Stimulated activated naive CD8-positive, alpha-beta T cell treated with anti-CD3 and anti-CD28 coated beads, Interleukin-15, amount 100 ng/mL, for 72 hours (primary cell): ENCODE measurements at places on chromosomes 6 and 20.

GRCh38 chr20:59141818-59142581 is 21.6 kb upstream of the ZNF831 start:
- no peak for DNase-seq

DNA sequence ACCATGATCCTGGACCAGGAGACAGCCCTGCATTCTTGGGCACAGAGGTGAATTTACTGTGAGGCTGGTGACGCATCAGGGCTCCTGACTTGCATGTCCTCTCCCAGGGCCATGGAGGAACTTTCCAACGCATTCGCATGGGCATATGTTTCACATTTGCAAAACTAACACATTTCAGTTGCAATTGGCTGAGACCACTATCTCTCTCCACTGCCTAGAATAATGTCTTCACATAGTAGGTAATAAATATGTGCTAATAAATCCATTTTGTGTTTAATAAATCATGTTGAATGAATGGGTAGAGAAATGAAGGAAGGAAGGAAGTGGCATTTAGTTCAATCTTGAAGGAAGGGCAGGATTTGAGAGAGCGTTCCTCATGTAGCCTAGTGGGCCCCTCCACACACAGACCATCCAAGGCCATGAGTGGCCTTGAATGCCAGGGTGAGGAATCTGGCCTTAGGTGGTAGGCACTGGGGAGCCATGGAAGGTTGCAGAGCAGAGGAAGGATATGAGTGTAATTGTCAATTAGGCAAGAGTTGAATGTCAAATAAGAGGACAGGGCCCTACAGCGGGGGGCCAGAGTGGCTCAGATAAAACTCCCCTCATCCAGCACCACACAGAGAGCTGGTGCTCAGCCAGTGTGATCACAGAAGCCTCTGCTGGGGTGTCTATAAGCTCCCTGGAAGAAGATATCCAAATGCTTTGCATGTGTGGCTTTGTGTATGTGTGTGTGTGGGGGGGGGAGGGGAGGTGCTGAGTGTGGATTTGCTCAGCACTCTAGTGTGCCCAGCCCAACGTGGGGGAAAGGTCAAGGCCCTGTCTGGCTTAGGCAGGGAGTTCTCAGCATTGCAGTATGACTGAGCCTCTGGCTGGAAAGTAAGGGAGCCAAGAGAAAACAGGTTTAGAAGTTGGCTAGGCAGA is 30.9 kb upstream of the CCN5 start:
- DNase-seq, result no peak

DNA sequence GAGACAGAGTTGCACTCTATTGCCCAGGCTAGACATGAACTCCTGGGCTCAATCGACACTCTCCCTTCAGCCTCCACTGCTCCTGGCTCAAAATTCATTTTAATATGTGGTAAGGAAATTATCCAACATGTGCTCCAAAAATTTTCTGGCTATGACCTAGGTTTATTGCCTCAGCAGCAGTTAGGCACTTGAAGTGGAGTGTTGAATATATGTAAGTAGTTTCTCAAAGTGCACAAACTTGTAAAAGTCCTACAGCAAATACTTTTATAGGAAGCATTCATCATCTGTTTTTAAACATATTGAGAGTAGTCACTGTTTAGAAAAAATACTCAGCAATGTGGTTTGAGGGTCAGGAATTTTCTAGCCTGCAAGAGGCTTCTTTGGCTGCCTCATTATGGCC is 13.2 kb downstream of the FILIP1 start:
- DNase-seq, result no peak

DNA sequence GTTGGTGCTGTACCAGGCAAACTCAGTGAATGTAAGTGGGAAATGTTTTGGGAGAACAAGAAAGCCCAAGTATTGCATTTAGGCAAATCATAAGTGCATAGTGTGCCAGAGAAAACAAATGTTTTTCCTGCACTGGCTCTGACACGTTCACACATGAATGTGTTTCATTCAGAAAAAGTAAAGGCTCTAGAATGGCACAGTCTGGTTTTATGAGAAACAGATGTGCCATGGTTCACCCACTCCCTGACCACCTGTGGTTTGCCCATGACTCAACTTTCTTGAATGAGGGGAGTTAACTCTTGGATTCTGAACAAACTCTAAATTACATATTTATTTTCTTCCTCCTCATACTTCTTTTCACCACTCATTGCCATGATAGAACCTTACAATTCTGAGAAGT is 126.9 kb downstream of the KCNQ5 start:
- no peak for DNase-seq

DNA sequence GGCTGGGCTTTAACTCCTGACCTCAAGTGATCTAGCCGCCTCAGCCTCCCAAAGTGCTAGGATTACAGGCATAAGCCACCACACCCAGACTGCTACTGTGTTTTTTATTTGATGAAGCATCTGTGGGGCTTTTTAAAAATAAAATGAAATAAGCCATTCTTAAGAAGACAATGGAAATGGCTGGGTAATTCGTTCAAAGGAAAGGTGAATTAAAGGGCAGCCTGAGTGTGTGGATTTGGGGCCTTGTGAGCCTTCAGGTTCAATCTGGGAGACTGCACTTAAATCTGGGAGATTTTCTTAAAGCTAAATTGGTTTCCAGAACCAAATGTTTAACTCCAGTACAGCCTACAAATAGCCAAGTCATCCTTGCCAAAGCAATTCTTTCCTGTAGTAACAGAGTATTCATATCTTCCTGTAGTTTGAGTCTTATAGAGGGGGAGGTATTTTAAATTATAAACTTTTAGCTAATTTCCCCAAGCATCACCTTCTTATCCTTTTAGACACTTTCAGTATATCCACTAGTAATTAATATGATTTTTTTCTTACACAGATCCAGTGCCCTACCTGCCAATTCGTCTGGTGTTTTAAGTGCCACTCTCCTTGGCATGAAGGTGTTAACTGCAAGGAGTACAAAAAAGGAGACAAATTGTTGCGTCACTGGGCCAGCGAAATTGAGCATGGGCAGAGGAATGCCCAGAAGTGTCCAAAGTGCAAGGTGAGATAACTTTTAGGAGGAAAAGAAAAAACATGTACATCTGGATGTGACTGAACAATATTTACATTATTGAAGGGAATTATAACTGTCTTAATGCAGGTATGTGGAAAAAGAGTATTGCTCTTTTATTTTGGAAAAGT is 95.4 kb downstream of the RNF217 start:
- no peak for DNase-seq

- DNase-seq, result no peak
Observed at GRCh38 chr6:46935687-46936086, 13.9 kb upstream of the ADGRF5 start.

- no peak for DNase-seq
Observed at GRCh38 chr6:121498481-121499276, 63.2 kb downstream of the GJA1 start.

- no peak for DNase-seq
Observed at GRCh38 chr6:13290335-13290734, 38.0 kb downstream of the TBC1D7 start.

DNA sequence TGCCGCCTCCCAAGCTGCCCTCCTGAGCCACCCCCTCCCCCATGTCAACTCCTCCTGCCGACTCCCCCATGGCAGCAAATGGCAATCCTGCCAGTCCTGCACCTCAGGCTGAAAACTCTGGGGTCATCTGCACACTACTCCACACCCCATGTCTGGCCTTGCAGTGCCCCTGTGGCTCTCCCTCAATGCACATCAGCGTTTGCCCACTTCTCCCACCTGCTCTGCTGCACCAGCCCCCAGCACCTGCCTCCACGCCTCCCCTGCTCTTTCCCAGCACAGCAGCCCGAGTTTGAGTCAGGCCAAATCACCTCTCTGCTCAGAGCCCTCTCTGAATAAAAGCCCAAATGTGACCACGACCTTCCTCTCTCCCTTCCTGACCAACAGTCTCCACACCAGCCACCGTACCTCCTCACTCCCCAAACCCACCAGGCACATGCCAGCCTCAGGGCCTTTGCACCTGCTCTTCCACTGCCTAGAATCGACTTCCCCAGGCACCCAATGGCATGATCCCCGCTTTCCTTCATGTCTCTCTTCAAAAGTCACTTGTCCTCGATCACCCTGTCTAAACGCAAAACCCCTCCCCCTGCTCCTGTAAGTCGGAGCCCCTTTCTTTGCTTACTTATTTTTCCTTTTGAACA is 4.3 kb downstream of the PXDC1 start:
- no peak for DNase-seq

- no peak for DNase-seq
Observed at GRCh38 chr20:38485041-38485440, 12.4 kb downstream of the RALGAPB start.

GRCh38 chr6:49563006-49563886 is 12.8 kb downstream of the C6orf141 start:
- no peak for DNase-seq

GRCh38 chr6:19999319-20000191 is 162.4 kb downstream of the ID4 start:
- DNase-seq, result no peak

GRCh38 chr20:55258559-55258958 is 746.8 kb downstream of the CBLN4 start:
- DNase-seq, result no peak

DNA sequence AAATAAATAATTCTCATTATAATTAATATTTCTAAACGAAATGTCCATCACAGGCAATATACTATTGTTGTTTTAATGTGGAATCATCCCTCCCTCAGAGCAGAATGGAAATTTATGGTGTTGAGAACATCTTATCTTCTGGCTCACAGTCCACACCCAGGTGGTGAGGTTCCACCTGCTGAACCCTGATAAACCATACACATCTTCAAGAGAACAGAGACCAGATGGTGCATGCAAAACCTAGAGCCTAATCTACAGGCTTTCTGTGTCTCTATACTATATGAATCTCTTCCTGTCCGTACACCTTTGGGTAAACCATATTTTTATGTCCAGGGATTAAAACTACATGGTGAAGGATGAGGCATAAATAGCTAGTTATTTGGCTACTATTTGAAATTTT is 52.3 kb upstream of the UFL1 start:
- DNase-seq, result no peak

DNA sequence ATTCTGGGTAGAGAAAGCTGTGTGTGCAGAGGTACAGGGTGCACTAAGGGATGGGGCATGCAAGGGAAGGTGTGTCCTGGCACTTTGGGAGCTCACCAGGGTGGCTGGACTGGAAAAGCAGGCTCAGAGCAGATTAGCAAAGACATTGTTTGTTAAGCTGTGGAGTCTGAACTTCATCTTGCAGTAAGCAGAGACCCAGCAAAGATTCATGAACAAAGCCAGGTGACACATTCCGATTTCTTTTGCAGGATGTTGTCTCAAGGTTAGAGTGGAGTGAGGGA is 28.8 kb downstream of the DUSP22 start:
- DNase-seq, result no peak

- DNase-seq, result no peak
Observed at GRCh38 chr20:31560746-31561598, 44.1 kb upstream of the ID1 start.

GRCh38 chr6:88290411-88290810 is 124.3 kb upstream of the CNR1 start:
- no peak for DNase-seq

DNA sequence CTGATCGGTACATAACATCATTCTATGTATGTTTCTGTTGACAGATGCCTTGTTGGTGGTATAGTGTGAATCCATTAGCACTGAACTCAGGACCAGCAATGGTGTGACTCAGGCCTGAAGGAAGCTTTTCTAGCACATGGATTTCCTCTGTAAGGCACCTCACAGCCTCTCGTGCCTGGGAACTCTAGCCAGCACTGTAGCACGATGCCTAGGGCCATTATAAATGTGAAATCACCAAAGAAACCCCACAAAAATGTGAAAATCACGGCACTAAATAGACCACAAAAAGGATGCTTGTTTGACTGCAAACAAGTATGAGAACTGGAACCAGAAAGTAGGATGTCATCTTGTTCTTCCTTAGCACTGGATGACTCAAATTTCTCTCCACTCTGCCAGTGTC is 63.7 kb upstream of the NKX2-2 start:
- no peak for DNase-seq

- DNase-seq, result no peak
Observed at GRCh38 chr6:122809001-122809400, 19.9 kb downstream of the SMPDL3A start.

DNA sequence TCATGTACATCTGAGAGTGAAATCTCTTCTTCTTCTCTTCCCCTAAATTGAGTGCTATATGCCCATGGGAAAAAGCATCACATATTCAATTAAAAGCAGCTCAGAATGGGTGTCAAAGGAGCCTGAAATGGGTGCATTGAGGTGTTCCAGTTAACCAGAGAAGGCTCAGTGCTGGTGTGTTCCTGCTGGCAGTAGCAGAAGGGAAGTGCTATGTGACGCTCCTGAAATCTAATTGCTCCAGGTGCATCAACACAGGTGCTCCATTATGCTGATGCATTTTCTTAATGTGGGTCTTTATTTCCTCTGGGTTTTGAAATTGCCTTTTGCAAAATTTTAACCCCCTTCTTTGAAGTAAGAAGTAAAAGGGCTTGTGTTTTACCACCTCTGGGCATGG is 17.9 kb downstream of the SLC22A2 start:
- DNase-seq, result no peak

GRCh38 chr6:96940322-96940721 is 15.8 kb downstream of the KLHL32 start:
- DNase-seq, result no peak

- no peak for DNase-seq
Observed at GRCh38 chr6:134676307-134677281, 273.3 kb downstream of the ALDH8A1 start.

DNA sequence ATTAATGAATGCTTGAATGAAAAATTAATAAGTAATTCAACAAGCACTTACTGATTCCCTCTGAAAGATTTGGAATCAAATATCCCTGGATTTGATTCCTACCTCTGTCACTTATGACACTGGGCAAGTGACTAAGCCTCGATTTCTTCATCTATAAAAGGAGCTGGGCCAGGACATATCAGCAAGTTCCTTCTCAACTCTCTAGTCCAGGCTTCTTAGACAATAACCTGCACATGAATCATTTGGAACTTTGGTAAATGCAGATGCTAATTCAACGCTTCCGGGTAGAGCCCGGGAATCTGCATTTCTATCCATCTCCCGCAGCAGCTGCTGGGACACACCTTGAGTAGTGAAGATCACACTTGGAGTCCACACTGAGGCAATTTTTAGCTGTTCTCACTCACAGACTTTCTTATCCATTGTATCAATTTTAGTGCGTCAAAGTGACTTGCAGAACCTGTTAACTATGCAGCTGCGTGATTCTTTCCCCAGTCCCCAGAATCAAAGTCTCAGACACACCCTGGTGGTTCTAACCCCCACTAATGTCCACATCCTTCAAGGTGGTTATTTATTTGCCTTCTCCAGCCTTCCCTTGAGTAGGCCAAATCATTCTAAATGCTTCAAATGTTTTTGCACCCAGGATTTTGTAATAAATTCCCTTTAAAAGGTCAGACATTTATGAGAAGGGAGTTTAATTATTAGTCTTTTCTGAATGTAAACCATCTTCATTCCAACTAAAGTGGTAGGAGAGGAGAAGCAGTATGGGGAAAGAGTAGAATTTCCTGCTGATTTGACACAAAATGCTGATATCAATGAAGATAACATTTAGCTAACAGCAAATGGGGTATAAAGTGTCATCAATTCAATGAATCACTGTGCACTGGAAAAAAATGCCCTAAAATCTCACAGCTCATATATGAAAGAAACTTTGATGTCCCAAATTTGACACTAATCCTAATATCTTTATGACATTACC is 26.0 kb upstream of the CCND3 start:
- DNase-seq, result no peak
